ENCODE measurements at places on chromosomes 16 and 17. TPM values are rescaled to one million over a fixed set of nuclear protein-coding genes. Genes with fewer than 3 reads are reported as not detected.

DNA sequence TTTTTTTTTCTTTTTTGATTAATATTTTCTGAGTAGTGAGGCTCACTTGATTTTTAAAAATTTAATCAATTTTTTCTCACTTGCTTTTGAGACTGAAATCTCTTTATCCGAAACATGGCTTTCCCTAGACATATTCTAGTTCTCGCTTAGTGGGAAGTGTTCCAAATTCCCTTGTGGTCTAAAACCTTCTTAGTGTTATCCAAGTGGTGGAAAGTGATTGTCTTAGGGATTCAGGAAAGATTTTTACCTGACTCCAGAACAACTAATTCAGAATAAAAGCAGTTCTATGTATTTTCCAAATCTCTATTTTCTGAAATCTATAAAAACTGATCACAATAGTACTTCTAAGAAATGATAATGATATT is 178.8 kb downstream of the MAP2K6 start:
- H3K27me3 ChIP-seq = no peaks in the 10 kb centered on the region
- H3K27ac ChIP-seq = no peak overlapping the region
- H3K36me3 ChIP-seq = no peaks in the 10 kb centered on the region
- H3K4me3 ChIP-seq = no peak overlapping the region
- DNase-seq = no peak
- H3K4me1 ChIP-seq = no peaks in the 10 kb centered on the region

GRCh38 chr16:69881141-69881540 is 70.0 kb upstream of the CLEC18A start:
- H3K27me3 ChIP-seq = no peaks in the 10 kb centered on the region
- H3K27ac ChIP-seq = no peak overlapping the region
- peaks cover 34% of the 10 kb centered on the region for H3K36me3 ChIP-seq
- H3K4me3 ChIP-seq = no peak overlapping the region
- peaks cover 7% of the 10 kb centered on the region for H3K4me1 ChIP-seq

KRTAP4-9 gene
- not detected for total RNA-seq

TNS4 gene
- 0.18 TPM for total RNA-seq

DNA sequence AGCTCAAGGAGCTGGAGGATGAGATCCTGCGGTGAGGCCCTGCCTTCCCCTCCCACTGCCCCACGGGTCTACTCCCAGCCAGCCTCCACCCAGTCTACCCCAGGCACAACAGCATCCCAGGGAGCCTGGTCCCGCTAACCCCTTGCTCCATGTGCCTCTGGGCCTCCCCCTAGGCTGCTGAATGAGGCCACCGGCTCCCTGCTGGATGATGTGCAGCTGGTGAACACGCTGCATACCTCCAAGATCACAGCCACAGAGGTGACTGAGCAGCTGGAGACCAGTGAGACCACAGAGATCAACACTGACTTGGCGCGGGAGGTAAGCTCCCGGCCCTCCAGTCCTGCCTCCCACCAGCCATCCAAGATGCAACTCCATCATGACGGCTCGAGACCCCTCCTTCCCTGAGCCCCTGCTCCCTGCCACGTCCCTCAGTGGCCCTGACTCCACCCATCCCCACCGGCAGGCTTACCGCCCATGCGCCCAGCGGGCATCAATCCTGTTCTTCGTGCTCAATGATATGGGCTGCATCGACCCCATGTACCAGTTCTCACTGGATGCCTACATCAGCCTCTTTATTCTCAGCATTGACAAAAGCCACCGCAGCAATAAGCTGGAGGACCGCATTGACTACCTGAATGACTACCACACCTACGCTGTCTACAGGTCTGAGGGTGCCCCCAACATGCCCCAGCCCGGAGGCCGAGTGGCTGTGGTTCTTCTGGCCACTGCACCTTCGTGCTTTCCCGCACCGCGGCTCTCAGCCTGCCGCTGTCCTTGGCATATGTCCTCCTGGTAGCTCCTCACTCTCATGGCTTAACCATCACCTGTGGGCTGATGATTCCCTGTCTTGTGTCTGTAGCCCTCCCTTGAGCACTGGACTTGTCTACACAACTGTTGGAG is 15.0 kb upstream of the KDM6B start:
- H3K36me3 ChIP-seq = no peaks in the 10 kb centered on the region
- DNase-seq = no peak
- no peaks in the 10 kb centered on the region for H3K27me3 ChIP-seq
- no peak overlapping the region for H3K27ac ChIP-seq

DNA sequence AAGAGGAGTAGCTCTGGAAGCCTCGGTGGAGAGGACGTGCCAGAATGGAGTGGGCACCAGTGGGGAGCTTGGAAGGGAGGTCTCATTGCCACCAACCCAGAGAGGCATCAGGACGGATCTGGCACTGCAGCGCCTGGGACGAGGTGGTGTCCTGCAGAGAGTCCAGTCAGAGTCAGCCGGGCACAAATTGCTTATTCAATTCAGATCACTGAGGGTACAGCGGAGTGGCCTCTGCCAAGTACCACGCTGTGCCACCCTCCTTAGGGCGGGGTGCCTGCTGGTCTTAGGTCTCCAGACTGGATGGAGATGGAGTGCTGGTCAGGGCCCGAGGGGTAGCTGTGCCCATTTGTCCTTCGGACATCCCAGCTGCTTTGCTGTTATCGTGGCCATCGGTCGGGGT is 18.9 kb upstream of the SPPL2C start:
- no peak for DNase-seq
- H3K4me1 ChIP-seq = no peaks in the 10 kb centered on the region
- H3K27me3 ChIP-seq = peaks cover 94% of the 10 kb centered on the region
- no peak overlapping the region for H3K4me3 ChIP-seq

- no peak overlapping the region for H3K4me3 ChIP-seq
- no peak overlapping the region for H3K27ac ChIP-seq
- H3K27me3 ChIP-seq = no peaks in the 10 kb centered on the region
- DNase-seq = no peak
Observed at GRCh38 chr16:30149250-30149930, 26.4 kb upstream of the MAPK3 start.

DNA sequence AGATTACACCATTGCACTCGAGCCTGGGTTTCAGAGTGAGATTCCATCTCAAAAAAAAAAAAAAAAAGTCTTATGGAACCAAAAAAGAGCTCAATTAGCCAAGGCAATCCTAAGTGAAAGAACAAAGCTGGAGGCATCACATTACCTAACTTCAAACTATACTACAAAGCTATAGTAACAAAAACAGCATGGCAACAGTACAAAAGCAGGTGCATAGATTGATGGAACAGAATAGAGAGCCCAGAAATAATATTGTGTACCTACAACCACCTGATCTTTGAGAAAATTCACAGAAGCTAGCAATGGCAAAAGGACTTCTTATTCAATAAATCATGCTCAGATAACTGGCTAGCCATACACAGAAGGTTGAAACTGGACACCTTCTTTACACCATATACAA is 24.7 kb upstream of the CCL2 start:
- H3K27ac ChIP-seq = no peak overlapping the region
- H3K4me1 ChIP-seq = peaks cover 17% of the 10 kb centered on the region
- no peaks in the 10 kb centered on the region for H3K36me3 ChIP-seq
- no peak for DNase-seq
- no peaks in the 10 kb centered on the region for H3K27me3 ChIP-seq

SYT17 gene
- 26.4 TPM for total RNA-seq

AOC2 gene
- total RNA-seq = not detected
